SJSA1 (cell line): ENCODE measurements at places on chromosomes 11 and 22. TPM values are rescaled to one million over a fixed set of nuclear protein-coding genes. Genes with fewer than 3 reads are reported as not detected.

GRCh38 chr11:134575504-134576230 is 163.6 kb upstream of the B3GAT1 start:
- H3K27ac ChIP-seq, result no peak overlapping the region
- H3K4me1 ChIP-seq, result no peaks in the 10 kb centered on the region
- H3K27me3 ChIP-seq, result no peaks in the 10 kb centered on the region
- no peak for DNase-seq
- H3K4me3 ChIP-seq, result no peak overlapping the region

DNA sequence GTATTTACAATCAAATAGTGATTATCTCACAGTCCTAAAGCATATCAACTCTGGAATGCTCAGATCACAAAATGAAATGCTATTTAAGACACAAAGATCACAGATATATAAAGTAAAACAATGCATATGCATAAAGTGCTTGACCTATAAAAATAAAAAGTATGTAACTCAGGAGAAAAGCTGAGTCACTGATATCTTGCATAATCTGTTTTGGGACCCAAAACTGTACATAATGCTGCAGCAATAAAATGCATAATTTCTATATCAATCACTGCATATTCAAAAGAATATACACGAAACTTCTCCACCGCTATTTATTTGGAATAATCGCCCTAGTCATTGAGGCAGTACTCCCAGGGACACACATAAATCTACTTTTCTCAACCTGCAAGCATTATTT is 34.9 kb upstream of the GRIA4 start:
- no peaks in the 10 kb centered on the region for H3K4me1 ChIP-seq
- H3K4me3 ChIP-seq, result no peak overlapping the region
- DNase-seq, result no peak
- H3K27ac ChIP-seq, result no peak overlapping the region
- no peaks in the 10 kb centered on the region for H3K36me3 ChIP-seq
- H3K27me3 ChIP-seq, result no peaks in the 10 kb centered on the region

DNA sequence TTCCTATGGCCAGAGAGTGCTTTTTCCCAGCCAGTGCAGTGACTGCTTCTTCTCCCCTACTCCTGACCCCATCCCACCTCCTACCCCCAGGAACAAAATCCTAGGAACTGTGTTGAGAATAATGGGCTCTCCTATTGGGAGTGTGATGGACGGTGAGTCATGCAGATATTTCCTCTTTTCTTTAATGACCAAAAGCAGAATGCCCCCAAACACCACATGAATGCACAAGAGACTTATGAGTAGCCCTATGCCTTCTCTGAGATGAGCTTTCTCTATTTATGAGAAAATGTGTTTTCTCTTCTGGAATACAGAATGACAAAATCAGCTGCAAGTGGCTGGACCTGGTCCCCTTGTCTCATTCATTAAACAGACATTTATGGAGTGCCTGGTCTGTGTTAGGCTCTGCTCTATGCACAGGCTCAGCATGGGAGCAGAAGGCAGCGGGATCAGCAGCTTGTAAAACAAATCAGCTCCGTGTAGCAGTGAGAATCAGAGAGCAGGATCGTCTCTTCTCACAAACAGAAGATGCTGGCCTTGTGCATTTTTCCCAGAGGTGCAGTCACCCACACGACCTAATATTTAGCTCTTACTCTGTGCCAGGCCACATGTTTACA is 47.5 kb upstream of the GALNT18 start:
- no peaks in the 10 kb centered on the region for H3K36me3 ChIP-seq
- H3K27ac ChIP-seq, result no peak overlapping the region
- H3K4me1 ChIP-seq, result no peaks in the 10 kb centered on the region
- H3K27me3 ChIP-seq, result peaks cover 6% of the 10 kb centered on the region
- no peak for DNase-seq
- H3K4me3 ChIP-seq, result no peak overlapping the region

DNA sequence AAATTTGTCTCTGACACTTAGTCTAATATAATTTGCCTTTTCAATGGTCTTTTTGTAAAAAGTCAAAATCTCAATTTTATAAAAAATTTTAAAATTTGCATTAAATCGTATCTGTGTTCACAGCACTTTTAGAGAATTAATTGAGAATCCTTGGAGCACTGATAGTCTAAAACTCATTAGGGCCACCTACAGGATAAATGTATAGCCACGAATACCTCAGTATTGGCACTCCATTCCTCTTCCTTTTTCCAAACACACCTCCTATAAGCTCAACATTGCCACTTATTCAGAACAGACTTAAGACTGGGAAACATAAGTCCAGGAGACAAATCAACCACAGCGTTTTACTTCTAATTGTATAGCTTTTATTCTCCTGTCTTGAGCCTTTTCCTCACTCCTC is 776.0 kb upstream of the ARHGAP42 start:
- H3K36me3 ChIP-seq, result no peaks in the 10 kb centered on the region
- no peaks in the 10 kb centered on the region for H3K4me1 ChIP-seq
- no peak overlapping the region for H3K4me3 ChIP-seq
- no peaks in the 10 kb centered on the region for H3K27me3 ChIP-seq
- DNase-seq, result no peak

DNA sequence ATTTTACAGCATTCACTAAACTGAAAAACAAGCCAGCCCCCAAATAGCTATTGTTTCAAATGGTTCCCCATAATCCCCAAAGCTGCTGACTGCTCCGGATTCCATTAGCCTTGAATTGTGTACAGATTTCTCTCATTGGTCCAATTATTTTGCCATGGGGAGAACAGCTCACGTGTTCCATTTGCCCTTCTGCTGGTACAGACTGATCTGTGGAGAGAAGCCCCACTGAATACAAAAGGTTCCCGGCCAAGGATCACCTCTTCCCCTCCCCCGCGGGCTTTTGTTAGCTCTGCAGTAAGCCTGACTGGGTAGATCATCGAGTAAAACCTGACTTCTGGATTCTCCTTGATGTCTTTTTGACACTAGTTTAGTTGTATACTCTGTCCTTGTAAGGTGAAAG is 9.1 kb upstream of the MAPK8IP1 start:
- H3K27ac ChIP-seq, result no peak overlapping the region
- H3K36me3 ChIP-seq, result peaks cover 84% of the 10 kb centered on the region
- no peak for DNase-seq
- H3K27me3 ChIP-seq, result no peaks in the 10 kb centered on the region
- peaks cover 17% of the 10 kb centered on the region for H3K4me1 ChIP-seq

DNA sequence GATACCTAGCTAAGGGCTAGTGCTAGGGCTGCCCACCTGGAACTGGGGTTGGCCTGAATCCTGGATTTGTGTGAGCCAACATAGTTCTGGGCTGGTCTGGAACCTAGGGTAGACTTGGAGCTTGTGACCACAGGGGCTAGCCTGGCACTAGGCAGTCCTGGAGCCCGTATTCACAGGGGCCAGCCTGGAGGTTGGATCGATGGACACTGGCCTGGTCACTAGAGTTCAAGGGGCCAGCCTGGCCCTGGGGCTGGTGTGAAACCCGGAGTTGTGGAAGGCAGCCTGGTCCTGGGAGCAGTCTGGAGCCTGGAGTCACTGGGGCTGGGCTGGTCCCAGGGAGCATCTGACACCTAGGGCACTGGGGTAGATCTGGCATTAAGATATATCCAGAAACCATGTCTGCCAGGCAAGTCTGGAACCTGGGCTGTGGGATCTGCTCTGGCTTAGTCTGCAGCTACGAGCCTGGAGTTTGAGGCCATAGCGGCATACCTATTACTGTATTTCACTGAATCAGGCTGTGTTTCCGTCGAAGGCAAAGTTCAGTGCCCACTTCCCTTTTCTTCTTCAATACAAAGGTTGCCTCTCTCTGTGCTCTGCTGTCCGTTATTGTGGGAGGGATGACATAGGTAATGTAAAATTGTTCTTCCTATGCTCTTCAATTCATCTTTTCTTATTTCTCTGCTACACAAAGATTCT is 9.1 kb upstream of the GLYATL1B start:
- no peaks in the 10 kb centered on the region for H3K27me3 ChIP-seq
- H3K27ac ChIP-seq, result no peak overlapping the region
- H3K4me1 ChIP-seq, result no peaks in the 10 kb centered on the region
- H3K36me3 ChIP-seq, result no peaks in the 10 kb centered on the region

GRCh38 chr11:79263001-79263400 is 177.8 kb downstream of the TENM4 start:
- no peaks in the 10 kb centered on the region for H3K27me3 ChIP-seq
- no peak for DNase-seq
- H3K36me3 ChIP-seq, result no peaks in the 10 kb centered on the region
- H3K27ac ChIP-seq, result no peak overlapping the region

DNA sequence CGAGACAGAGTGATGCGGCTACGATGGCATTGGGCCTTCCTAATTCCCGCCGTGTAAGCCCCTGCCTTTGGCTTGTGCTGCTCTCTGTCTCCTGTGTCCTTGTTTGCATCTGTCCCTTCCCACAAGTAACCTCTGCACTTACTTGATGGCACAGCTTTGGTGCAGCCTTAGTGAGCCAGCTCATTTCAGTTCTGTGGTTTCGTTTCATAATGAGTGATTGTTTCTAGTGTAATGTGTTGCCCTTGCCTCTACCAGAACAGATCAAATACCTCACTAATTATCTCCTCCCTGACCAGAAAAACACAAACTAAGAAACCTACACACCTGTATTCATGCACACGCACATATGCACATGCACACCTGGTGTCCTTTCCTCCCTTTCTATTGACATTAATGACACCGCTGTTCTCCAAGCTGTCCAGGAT is 58.8 kb downstream of the GRK3 start:
- no peak overlapping the region for H3K4me3 ChIP-seq
- no peaks in the 10 kb centered on the region for H3K27me3 ChIP-seq
- no peaks in the 10 kb centered on the region for H3K36me3 ChIP-seq

DNA sequence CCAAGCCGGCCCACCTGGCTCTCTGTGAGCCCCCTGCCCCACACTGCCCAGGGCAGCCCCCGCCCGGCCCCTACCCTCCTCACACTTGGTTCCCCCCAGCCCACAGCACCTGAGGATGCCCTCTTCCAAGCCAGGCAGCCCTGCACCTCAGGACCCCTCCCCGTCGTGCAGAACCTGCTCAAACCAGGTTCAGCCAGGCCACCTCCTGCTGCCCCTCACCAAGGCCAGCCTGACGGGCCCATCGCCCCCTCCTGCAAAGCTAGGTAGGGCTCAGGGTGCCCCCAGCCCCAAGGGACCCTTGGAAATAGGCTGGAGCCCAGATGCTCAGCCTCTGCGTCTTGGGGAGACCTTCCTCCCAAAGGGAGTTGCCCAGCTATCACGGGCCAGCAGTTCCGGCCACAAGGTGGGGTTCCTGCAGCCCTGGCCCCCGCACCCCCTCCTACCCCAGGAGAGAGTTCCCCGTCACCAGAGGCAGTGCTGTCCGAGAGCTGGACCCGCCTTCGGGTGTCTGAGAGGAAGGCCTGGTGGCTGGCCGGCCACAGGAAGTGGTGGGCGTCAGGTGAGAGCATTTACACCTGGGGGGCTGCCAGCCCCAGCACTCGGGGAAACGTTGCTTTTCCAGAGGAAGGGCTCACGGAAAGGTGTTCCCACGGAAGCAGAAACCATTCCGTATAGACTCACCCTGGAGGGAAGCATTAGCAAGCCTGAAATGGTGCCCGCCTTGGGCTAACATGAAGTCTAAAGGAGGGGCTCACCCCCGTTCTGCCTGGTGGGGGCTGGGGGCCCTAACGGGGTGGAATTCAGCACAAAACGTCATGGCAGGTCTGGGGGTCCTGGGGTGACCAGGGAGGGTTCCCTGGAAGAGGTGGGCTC is 3.2 kb upstream of the SYT8 start:
- no peaks in the 10 kb centered on the region for H3K27me3 ChIP-seq
- no peak overlapping the region for H3K27ac ChIP-seq
- no peaks in the 10 kb centered on the region for H3K36me3 ChIP-seq

DNA sequence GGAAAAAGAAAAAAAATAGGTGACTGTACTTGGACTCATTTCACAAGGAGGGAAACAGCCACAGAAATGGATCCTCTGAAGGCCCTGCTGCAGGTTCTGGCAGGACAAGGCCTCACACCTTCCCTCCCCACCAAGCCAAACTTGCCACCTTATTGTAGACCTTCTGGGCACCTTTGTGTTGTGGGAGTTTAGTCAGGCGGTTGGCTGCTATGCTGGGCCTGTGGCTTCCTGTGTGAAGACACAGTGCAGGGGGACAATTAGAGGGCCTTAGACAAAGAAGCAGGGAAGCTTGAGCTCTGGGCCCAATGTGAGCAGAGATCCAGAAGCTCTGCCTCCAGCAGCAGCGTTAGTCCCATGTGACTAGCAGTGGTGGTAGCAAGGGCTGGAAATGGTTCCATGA is 4.2 kb downstream of the RAB1B start:
- H3K4me3 ChIP-seq, result no peak overlapping the region
- no peak overlapping the region for H3K27ac ChIP-seq
- peaks cover 75% of the 10 kb centered on the region for H3K36me3 ChIP-seq
- no peaks in the 10 kb centered on the region for H3K27me3 ChIP-seq
- H3K4me1 ChIP-seq, result peaks cover 14% of the 10 kb centered on the region

DNA sequence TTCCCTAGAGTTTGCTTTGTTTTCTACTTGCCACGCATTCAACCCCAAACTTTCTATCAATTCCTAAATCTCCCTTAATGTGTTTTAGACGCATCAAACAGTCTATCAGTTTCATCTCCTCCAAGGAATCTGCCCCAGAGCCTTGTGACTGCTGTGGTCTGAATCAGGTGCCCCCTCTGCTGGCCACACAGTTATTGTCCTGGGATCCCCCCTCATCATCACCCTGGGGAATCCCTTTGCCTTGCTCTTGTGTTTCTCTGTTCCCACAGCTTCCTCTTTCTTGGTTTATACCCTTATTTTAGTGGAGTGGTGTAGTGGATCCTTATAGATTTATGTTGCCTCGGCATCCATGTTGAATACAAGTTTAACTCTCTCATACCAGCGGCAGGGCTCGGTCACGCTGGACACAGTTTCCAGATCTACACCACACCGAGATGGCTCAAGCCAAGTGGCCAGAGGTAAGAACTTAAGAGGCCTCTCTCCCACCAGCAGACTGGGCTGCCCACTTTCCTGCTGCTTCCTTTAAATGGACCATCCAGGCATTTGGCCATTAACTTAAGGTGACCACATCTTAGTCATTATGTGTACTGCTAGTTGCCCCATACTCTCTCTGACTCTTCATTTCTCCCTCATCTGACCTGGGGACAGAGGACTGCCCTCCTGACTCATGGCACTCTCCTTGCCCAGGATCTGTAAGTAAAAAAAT is 8.2 kb downstream of the UPB1 start:
- H3K27ac ChIP-seq, result no peak overlapping the region
- H3K36me3 ChIP-seq, result no peaks in the 10 kb centered on the region
- peaks cover 17% of the 10 kb centered on the region for H3K4me1 ChIP-seq
- H3K27me3 ChIP-seq, result no peaks in the 10 kb centered on the region

GRCh38 chr11:122578171-122578825 is 77.2 kb upstream of the UBASH3B start:
- H3K27me3 ChIP-seq, result no peaks in the 10 kb centered on the region
- H3K36me3 ChIP-seq, result no peaks in the 10 kb centered on the region
- no peak for DNase-seq

PATL1 gene
- total RNA-seq, result 17.7 and 24.9 TPM in 2 replicates

PRR14L gene
- 14.2 and 20.8 TPM in 2 replicates for total RNA-seq

CDC42EP1 gene
- 21.5 and 22.3 TPM in 2 replicates for total RNA-seq

BTBD18 gene
- total RNA-seq, result not detected in 2 replicates

PATE4 gene
- not detected in 2 replicates for total RNA-seq

NPAS4 gene
- total RNA-seq, result 1.3 and 2.2 TPM in 2 replicates

RCOR2 gene
- 1.5 and 1.6 TPM in 2 replicates for total RNA-seq

F2 gene
- total RNA-seq, result not detected in 2 replicates
